ENCODE measurements at places on chromosomes 5 and 9. TPM values are rescaled to one million over a fixed set of nuclear protein-coding genes. Genes with fewer than 3 reads are reported as not detected.

SPRY4 gene
- 1.7 TPM for total RNA-seq

TCF7 gene
- total RNA-seq, result 77.2 TPM

SLC1A3 gene
- total RNA-seq, result not detected

TEX48 gene
- 1.0 TPM for total RNA-seq

TAF11L13 gene
- total RNA-seq, result not detected

UBLCP1 gene
- 30.8 TPM for total RNA-seq

ZNF366 gene
- not detected for total RNA-seq

DNA sequence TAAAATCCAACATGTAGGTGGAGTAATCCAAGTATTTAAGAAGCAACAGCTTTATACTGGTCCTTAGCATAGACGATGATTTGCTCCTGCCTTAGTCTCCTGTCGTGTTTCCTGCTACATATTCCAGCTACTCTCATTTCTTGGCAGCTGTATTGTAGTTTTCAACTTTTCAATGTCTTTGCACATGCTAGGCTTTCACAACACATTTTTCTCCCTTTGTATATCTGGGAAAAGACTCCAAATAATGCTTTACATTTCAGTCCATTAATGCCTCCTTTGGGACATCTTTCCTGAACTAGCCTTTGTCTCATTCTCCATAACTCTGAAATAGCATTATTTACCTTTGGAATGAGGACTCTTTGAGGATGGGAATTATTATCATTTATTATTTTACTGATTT is 508.0 kb downstream of the PTPRD start:
- no peak for DNase-seq

DNA sequence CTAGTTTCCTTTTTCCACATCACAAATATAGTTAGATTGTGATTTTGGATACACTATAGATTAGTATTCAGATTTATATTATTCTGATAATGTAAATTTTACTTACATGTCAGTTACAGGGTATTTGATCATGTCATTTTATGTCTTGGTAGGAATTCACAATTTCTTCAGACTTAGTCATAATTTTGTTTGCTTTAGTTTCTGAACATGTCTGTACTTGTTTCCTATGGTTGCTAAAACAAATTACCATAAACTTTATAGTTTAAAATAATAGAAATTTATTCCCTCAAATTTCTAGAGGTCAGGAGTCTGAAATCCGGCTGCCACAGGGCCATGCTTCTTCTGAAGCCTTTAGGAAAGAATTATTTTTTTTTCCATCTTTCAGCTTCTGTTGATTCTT is 1817.2 kb upstream of the CDH9 start:
- DNase-seq, result no peak

GRCh38 chr5:123537256-123537655 is 25.3 kb downstream of the CSNK1G3 start:
- DNase-seq, result no peak

DNA sequence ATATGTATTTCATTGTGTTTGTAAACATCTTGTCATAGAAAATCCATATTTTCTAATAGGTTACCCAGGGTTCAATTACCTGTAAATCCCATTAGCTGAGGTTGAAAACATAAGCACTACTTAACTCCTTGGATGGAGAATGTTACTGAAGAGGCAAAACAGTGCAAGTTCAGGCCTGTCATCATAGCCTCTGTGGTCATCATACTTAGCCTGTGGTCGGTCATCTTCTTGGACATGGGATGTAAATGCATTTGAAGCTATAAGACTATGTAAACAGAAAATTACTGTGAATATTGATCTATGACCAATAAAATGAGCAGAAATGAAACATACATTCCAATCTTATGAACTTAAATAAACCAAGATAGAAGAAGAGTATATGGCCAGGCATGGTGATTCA is 164.7 kb downstream of the CHSY3 start:
- DNase-seq, result no peak

GRCh38 chr9:80501635-80502034 is 929.9 kb downstream of the TLE4 start:
- no peak for DNase-seq

- DNase-seq, result no peak
Measured at GRCh38 chr5:163496286-163496685, 9.1 kb upstream of the MAT2B start.

- no peak for DNase-seq
Measured at GRCh38 chr5:15007646-15008045, 136.1 kb upstream of the ANKH start.

All from activated T-helper 1 cell treated with anti-CD3 and anti-CD28 coated beads, Interleukin-12 subunit alpha, Interleukin-12 subunit beta, Interleukin-2, Interleukin-4 antibody, amounts not matched to agents 30 ng/mL and 10 ng/mL and 1 ng/mL, durations not matched to agents 14 hours and 24 hours and 36 hours (primary cell).